SIG-M5 (cell line): ENCODE measurements at places on chromosomes 16 and 17.

DNA sequence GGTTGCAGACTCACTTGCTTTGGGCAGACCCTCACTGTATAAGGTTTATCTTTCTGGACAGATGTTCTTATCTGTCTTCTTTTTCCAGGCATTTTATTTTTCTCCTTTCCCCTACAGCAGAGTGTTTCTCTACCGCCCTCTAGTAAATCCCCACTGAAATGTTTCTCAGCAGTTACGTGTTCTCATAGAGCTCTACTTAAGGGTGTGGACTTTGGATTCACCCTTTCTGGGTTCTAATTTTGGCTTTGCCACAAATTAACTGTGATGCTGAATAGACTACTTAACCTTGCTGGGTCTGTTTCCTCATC, 2.0 kb downstream of the ADAT1 start:
- no peak for DNase-seq

DNA sequence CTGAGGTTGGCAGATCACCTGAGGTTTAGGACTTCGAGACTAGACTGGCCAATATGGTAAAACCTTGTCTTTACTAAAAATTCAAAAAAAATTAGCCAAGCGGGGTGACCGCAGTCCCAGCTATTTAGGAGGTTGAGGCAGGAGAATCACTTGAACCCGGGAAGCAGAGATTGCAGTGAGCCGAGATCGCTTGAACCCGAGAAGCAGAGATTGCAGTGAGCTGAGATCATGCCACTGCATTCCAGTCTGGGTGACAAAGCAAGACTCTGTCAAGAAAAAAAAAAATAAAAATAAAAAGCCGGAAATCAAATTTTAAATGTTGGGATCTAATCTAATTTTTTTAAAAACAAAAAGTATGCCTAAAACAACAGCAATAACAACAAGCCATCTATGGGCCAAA, 56.3 kb downstream of the ABCC1 start:
- DNase-seq: no peak

GRCh38 chr17:33640629-33641028, 347.5 kb upstream of the ASIC2 start:
- DNase-seq: no peak

GRCh38 chr16:15573274-15573895, 69.6 kb downstream of the MARF1 start:
- DNase-seq: no peak

DNA sequence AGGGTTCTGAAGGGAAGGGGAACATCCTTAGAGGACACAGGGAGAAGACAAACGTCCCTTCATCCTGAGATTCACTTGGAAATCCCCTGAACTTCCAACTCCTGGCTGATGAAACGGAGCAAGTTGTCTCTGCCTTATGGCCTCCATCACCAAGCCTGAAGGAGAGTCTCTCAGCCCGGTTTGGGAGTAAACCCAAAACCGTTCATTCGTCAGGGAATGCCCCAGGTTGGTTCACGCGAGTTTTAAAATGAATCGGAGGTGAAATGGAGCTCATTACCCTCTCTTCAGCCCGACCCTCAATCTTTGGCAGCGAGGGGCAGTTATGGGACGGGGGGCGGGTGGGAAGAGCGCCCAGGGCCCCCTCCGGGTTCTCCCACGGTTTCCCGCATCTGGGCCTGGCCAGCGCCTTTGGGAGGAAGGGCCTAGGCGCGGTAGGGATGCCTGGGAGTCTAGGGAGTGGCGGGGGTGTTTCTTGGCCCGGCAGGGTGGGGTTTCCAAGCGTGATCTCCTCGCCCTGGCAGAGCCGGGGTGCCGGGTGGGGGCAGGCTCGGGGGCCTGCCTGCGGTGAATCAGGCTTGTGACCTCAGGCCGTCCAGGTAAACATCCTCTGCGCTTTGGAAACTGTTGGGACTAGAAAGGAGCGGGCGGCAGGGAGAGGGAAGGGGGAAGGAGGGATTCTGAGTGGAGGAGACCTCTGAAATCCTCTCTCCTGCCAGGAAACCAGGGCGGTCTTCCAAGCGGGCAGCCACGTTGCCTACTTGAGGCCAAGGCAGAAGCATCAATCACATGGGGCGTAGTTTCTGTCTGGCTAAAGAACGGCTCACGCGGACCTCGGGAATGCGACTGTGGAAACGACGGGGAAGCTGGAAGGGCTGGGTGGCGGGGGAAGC, 24.1 kb upstream of the HOXB13 start:
- no peak for DNase-seq

- DNase-seq: no peak
Measured at GRCh38 chr17:34626121-34626681, 46.8 kb downstream of the TMEM132E start.

DNA sequence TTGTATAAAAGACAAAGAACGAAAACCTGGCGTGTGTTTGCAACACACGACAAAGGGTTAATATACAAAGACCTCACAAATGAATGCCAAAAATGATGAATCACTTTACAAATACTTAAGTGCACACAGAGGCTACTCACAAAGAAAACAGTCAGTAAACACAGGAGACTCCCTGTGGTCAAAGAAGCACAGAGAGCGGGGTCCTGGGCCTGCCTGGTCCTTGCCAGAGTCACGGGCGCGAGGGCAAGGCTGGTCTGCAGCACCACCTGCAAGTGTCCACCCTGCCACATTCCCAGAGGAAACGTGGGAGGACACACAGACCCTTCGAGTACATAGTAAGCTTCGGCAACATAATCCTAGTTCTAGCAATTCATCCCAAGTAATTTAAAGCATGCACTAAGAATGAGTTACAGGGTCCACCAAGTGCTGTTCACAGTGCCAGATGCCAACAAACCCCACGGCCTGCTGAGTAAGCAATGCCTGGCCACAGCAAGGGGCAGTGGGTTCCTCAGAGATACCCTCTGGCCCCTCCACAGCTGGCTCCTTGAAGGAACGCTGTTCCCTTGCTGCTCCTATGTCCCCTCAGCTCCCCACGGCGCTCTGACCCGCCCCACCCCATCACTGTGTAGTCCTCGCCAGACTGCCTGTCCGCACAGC, 24.6 kb upstream of the FAAP100 start:
- DNase-seq: no peak

DNA sequence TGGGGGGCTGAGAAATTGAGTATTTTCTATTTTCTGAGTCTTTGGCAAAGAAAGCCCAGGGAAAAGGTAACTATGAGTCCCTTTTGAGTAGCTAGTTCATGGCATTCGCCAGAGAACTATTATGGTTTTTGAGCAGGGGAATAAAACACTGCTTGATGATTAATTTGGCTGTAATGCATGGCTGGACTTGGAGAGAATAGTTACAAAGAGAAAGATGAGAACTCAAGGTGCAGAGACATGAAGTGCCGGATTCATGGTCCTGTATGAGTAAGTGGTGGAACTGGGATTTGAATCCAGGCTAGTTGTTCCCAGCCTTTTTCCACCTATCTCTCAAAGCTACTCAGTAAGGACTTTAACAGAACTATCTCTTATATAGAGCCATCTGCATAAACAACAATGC, 266.6 kb downstream of the CA10 start:
- DNase-seq: no peak

GRCh38 chr16:82681592-82681991, 54.8 kb downstream of the CDH13 start:
- DNase-seq: no peak

DNA sequence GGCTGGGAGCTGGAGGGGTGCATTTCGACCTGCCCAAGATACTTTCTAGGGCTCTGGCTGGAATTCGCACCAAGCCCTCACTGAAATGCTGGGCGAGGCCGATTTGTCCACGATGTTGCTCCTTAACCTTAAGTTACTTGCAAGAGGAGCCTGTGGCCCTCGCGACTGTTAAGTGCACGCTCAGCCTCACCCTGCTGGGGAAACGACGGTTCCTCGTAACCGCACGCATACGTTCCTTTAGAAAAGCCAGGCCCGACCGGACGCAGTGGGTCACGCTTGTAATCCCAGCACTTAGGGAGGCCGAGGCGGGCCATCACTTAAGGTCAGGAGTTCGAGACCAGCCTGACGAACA, 607 bp upstream of the NCOR1 start:
- no peak for DNase-seq

GRCh38 chr16:75099075-75099667, 17.4 kb downstream of the LDHD start:
- DNase-seq: no peak

DNA sequence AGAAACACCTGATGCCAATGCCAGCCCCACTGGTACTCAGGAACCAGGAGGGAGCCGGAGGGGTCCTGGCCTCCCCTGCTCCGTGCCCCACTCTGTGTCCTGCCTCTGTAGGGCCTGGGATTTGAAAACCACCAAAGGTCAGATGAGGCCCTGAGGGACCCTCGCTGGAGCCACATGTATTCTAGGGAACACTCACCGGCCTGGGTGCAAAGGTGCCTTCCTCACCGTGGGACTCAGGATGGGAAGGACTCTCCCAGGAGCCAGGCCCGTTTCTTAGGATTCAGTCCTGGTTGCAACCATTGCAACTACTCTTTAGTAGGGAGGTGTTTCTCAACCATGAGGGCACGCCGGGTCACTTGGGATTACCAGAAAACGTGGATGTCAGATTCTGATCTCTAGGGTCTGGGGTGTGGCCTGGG, 74.6 kb downstream of the N4BP1 start:
- DNase-seq: no peak

DNA sequence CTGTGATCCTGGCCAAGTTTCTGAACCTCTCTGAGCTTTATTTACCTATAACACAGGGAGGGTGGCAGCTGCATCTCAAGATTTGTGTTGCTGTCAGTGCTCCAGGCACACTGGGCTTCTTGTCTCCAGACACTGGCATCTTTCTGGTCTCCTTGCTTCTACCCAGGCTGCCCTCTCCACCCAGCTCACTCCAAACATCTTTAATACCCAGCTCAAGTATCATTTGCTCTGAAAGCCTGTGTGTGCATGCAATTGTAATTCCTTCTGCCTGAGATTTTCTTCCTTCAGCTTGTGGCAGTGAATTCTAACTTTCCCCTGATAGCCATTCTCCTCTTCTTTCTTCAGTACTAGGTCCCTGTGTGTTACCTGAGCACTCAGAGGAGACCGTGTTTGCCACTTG, 50.7 kb upstream of the USP7 start:
- DNase-seq: no peak

DNA sequence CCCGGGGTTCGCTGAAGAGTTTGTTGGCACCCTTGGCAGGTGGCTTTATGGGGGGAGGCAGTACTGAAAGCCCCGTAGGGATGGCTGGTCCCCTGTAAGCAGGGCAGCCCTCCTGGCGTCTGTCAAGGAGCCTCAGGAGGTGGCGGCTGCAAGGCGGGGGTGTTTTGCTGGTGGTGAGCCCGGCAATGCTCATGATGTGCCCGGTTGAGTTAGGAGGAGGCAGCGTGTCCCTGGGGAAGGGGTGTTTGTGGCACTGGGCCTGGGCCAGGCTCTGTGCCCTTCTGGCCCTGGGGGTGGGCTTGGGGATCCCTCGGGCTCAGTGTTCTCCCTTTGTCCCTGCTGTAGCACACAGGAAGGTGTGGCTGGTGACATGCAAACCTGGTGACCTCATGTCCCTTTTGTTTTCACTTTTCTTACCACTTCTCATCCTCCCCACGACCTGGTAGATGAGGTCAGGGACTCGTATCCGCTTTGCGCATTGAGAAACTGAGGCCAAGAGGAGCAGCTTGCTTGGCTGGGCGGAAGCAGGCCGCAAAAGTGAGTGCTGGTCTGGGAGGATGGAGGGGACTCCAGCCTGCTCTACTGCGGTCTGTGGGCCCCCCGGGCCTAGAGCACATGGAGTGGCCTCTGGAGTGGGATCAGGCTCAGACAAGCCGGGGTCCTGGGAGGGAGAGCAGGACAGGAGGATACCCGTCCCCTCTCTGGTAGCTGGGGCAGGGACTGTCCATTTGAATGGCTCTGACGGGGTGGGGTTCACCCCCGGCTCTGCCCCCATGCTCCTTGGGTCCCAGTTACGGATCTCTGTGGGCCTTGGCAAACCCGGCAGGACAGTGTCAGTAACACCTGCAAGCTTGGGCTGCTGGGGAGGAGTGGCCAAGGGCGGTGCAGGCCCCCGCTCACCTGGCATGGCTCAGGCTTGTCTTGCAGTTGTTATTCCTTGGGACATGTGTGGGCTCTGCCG, 2.2 kb downstream of the SNN start:
- DNase-seq: no peak

DNA sequence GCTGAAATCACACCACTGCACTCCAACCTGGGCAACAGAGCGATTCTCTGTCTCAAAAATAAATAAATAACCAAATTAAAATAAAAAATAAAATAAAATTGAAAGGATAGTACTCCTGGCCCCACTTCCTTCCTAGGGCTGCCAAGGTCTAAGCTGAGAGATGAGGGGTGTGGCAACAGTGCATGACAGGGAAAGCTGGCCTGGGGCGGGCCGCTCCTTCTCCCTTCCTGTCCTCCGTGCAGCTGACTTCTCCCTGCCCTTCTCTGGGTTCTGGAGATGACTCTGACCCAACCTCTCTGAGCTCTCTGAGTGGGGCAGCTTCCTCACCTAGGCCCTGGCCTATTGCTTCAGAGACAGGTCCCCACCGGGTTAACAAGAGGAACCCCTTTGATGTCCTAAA, 8.7 kb upstream of the SLC25A39 start:
- DNase-seq: no peak

- no peak for DNase-seq
Measured at GRCh38 chr16:67719778-67720144, 645 bp upstream of the GFOD2 start.

DNA sequence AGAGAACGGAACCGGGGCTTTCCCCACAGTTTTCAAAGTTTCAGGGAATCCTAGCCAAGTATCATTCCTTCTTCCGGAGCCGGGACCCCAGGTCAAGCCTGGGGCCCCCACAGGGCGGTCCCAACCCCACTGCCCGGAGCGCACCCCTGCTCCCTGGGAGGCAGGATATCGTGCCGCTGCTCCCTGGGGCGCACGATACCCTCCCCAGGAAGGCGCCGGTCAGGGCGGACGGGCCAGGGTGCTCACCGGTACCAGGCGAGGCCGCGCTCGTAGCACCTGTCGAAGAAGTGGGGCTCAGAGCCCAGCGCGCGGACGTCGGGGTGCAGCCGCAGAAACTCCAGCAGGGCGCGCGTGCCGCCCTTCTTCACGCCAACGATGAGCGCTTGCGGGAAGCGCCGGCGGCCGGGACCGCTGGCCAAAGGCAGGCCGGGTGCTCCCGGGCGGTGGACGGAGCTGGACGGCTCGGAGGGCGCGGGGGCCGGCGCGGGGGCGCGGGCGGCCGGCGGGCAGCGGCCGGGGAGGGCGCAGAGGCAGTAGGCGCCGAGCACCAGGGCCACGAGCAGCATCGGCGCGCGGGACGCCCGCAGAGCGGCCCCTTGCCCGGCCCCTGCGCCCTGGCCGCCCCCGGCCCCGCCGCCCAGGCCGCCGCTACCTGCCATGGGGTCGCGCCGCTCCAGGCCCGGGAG, 407 bp downstream of the HS3ST6 start:
- DNase-seq: no peak

GRCh38 chr16:75097941-75098901, 18.4 kb downstream of the LDHD start:
- DNase-seq: no peak

- no peak for DNase-seq
Measured at GRCh38 chr16:23182679-23183542, at the start of gene SCNN1G. Gene SCNN1G, plus strand, starts transcription at chr16:23182745. Its CDS starts 3,527 bp downstream, at chr16:23186272.

GRCh38 chr17:74833501-74834377, 25.9 kb downstream of the GRIN2C start:
- DNase-seq: no peak

- DNase-seq: no peak
Measured at GRCh38 chr16:16151315-16151714, 72.0 kb downstream of the ABCC6 start.
